Stimulated activated CD4-positive, alpha-beta T cell treated with anti-CD3 and anti-CD28 coated beads, Interleukin-1b, Interleukin-23, amount 100 ng/mL, for 4 hours (primary cell): ENCODE measurements at places on chromosomes 16 and 17.

- DNase-seq = no peak
These were observed 113.2 kb downstream of the PHKB start for GRCh38 chr16:47574091-47575054.

GRCh38 chr16:68264128-68265077 lies at the start of gene SLC7A6:
SLC7A6 (plus strand) TSS chr16:68264526; CDS start chr16:68274727, 10,201 bp downstream.
- peak; percentile 79 for DNase-seq

- no peak for DNase-seq
These were observed 85.7 kb downstream of the NOG start for GRCh38 chr17:56679115-56679776.

DNA sequence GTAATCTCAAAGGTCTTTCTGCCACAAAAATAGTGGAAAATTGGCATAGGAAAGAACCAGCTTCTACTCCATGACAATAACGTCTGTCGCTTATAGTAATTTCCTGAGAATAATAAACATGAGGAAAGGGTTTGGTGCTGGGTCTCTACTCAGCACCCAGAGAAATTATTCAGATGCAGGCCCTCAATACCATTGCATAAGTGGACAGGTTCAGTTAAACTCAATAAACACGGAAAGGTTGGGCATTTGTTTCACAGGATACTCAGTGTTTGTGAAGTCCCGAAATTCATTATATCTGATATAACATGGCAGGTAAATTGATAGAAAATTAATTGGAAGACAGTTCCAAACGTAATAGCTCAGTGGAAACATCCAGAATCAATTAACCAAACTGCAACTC lies 254.0 kb downstream of the CNTNAP4 start:
- no peak for DNase-seq

DNA sequence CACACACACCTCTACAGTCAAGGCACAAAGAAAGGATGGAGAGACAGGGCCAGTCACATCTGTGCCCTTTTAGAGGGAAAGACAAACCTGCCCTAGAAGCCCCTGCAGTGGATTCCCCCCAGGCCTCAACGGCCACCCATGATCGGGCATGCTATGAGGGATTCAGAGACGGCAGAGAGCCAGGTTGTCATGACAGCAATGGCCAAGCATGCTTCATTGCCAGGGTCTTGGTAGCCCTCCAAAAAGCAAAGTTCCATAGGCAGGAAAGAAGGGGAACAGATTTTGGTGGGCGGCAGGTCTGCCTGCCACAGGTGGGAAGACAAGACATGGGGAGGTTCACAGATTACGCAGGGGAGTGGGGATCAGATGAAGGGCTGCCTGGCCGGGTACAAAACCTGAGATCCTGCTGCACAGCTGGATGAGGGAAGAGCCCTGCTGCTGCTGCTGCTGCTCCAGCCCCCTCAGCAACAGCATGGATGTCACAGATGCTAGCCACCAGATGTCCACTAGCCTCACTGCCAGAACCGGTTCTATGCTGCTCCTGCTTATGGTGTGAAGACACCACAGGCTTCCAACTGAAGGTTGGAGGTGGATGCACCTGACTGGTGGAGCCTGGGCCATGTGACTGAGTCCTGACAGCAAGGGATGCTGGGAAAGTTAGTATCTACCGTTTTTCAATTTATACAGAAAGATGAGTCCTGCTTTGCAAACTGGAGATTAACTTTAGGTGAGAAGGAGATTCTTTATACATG lies 17.8 kb downstream of the ACTG1 start:
- no peak for DNase-seq

DNA sequence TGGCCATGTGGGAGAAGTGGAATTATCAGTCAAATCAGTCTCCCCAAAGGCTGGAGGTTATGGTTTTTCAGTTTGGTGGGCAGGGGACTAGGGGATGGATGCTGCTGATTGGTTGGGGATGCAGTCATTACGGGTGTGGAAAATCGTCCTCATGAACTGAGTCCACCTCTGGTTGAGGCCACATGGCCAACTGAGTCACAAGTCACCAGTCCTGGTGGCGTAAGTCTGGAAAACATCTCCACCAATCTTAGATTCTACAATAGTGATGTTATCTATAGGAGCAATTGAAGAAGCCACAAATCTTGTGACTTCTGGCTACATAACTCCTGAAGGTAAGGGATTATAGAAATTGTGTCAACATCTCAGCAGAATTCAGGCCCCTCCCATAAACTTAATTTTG lies 5.2 kb upstream of the RNF135 start:
- DNase-seq = no peak

DNA sequence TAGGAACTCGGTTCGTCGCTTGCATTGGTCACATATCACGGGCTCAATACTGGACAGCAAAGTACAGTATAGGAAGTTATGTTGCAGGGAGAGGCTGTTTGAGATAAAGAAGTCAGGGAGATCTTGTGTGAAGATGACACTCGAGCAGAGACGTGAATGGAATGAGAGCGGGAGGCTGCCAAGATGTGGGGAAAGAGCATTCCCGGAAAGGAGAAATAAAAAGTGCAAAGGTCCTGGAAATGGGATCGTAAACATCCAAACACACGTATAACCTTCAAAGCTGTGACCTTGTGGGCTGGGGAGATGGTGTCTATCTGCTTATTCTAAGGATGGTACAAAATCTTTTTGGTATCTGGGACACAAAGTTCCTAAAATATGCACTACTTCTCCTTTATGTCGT lies 43.0 kb upstream of the MYOCD start:
- no peak for DNase-seq

GRCh38 chr16:17203424-17203823 lies 267.3 kb downstream of the XYLT1 start:
- no peak for DNase-seq
